ENCODE measurements at places on chromosomes 1 and 21.

DNA sequence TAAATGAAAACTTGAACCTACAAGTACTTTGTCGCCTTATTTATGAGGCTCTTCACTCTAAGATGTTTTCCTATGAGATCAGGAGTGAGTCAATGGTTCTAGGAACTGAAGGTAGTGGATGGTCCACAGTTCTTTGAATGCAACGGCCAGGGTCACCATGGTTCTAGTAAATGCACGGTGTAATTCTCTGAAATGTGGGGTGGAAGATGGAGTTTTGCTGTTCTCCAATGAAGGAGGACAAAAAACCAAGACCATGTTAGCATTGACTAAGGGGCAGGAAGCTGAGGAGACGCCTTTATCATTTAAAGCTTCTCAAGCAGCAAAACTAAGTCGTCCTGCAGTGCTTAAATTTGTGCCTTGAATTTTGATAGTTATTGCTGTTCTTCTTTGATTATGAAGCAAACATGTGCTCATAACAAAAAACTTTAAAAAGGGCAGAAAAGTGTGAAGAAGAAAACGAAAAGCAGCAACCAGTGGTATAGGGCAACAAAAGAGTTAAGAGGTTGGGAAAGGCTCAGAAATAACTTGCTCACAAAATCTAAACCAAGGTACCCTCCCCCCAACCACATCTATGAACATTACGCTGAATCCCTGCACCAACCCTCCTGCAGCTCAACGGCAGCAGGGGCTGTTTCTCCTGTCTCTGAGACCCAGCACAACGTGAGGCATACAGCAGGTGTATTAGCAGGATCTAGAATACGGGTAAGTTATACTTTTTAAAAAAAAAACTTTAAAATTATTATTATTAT, 85.0 kb downstream of the MRPL37 start:
- DNase-seq: peak; percentile 34

GRCh38 chr21:16069178-16070112, 339.7 kb downstream of the USP25 start:
- no peak for DNase-seq

GRCh38 chr1:150688763-150689162, 8.2 kb downstream of the GOLPH3L start:
- DNase-seq: no peak

GRCh38 chr1:36942148-36942547, 92.2 kb downstream of the GRIK3 start:
- no peak for DNase-seq

DNA sequence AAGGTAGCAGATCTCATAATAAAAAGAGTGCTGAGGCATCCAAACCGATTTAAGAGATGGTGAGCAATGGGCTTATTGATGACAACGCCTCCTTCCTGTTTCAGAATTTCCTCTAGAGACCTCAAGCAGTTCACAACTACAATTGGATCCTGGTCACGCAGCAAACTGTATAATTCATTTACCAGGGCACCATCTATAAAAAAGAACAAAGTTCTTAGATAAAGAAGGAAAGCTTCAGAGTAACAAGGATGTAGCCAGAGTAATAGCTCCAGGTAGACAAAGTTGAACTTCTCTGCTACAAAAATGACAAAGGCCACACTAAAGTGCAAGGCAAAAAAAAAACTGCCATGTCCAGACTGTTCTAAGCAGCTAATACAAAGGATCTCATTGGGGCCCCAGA, 3.4 kb downstream of the AP4B1 start:
- DNase-seq: no peak

DNA sequence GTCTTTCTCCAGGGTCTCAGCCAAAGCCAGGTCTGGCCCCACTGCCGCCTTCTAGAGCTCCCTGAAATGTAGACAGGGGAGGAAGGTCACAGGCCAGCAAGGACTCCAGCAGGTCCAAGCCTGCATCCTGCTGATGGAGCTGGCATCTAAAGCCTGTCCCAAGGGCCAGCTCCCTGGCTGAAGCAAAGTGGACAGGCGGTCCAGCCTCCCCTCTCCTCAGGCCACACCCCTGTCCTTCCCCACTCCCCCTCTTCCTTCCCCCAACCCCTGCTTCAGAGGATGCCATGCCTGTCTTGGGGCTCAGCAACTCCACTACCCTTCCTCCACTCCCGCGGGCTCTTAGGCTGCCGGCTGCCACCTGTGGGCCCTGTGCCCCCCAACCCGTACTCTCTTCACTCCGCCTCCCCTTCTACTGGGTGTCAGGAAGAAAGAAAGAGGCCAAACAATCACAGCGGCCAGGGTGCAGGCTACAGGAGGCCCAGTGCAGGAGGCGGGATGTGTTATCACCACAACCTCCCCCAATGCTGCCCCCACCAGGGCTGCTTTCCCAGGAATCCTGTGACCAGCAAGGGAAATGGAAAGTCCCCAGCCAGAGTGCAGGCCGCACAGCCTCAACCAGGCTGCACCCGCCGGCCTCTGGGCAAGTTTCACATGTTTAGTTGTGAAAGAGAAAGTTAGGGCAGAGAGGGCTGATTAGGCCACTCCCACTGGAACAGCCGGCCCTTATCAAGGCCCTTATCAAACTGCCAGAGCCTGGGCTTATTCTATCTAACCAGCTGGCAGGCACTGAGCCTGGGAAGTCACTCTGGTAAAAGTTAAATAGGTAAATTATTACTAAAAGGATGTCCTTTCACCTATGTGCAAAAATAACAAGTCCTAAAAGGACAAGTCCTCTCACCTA, 34.1 kb downstream of the ACOT7 start:
- DNase-seq: peak; percentile 76

GRCh38 chr1:12764016-12764415, 9.5 kb upstream of the PRAMEF12 start:
- DNase-seq: no peak

GRCh38 chr1:4969556-4970129, 315.2 kb downstream of the AJAP1 start:
- no peak for DNase-seq

GRCh38 chr1:36297062-36297461, 9.1 kb upstream of the SH3D21 start:
- no peak for DNase-seq

- peak; percentile 38 for DNase-seq
These were observed 20.7 kb downstream of the FOXO6 start for GRCh38 chr1:41381692-41382479.

DNA sequence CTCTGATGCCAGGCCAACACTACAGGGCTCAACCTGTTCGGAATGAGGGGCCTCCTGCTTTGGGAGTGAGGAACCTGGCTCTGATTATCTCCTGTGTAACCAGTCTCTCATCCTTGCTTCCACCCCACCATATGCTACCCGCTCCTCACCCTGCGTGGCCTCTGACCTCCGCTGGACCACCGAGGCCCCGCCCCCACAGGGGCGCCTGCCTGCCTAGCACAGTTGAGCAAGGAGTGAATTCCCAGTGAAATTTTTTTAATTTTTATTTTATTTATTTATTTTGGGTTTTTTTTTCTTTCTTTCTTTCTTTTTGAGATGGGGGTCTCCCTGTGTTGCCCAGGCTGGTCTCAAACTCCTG, 1.9 kb upstream of the GNB1 start:
- no peak for DNase-seq

DNA sequence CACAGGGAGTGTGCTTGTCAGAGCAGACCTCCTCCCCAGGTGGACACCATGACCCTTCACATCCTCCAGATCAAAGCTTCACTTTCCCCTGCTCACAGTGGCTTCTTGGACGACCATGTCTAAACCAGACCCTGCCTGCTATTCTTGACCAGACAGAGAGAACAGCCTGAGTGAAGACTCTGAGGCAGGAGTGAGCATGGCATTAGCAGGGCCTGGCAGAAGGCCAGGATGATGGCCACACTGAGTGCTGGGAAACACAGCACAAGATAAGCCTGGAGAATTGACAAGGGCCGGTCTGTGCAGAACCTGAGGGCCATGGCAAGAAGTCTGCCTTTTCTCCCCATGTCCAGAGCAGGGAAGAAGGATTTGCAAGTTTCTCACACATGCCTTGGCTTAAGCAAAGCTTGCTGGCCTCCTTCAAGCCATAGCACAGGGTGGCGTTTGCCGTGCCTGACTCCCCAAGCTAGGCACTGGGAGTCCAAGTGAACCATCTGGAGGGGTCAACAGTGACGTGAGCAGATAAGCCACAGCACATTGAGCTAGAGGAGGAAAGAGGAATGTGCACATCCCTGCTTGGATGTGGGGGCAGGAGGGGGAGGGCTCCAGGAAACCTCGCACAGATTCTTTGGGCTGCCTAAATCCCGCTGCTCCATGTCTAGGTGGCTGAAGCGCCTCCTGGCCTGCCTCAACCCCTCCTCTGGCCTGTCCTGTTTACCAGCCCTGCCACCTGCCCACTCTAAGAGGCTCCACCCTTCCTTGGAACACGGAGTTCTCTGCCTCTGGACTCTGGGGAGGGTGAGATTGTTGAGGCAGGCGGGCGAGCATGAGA, 87.1 kb downstream of the CD58 start:
- DNase-seq: no peak

- no peak for DNase-seq
These were observed 11.0 kb downstream of the HYI start for GRCh38 chr1:43442756-43443155.

DNA sequence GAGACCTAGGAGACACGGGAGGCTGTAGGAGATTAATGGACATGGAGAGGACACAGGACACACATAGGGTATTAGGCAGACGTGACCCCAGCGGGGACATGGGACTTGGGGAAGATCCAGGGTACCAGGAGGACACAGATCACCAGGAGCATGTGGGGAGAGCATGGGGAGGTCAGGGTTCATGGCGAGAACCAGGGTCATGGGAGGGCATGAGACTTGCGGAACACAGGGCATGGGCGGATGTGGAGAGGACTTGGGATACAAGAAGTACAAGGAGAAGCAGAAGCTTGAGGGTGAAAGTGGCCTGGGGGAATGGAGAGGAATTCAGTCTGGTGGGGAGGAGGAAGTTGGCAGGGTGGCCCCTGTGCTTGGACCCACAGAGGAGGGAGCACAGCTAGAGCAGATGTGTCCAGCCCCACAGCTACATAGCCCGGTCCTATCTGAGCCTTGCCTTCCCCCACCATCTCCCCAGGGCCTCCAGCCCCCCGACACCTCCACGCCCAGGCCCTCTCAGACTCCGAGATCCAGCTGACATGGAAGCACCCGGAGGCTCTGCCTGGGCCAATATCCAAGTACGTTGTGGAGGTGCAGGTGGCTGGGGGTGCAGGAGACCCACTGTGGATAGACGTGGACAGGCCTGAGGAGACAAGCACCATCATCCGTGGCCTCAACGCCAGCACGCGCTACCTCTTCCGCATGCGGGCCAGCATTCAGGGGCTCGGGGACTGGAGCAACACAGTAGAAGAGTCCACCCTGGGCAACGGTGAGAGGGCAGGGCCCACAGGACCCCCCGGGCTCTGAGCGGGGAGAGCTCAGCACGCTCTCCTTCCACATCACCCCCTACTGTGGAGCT, 12.1 kb downstream of the TIE1 start:
- no peak for DNase-seq

GRCh38 chr1:42142894-42143675, 10.1 kb upstream of the GUCA2B start:
- DNase-seq: no peak

DNA sequence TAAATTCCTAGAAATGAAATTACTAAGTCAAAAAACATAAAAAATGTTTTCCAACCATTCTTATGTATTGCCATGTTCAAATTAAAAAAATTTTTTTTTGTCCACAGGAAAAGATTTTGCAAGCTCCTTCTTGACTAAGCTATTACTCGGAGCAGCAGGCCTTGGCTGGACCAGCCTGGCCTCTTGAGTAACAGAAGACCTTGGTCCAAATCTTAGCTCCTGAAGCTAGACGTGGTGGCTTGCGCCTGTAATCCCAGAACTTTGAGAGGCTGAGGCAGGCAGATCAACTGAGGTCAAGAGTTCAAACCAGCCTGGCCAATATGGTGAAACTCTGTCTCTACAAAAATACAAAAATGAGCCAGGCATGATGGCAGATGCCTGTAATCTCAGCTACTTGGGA, 77.6 kb downstream of the CLSTN1 start:
- no peak for DNase-seq

- no peak for DNase-seq
These were observed 30.0 kb upstream of the SGIP1 start for GRCh38 chr1:66503841-66504470.

GRCh38 chr1:59248758-59249157, 48.1 kb upstream of the FGGY start:
- DNase-seq: no peak

DNA sequence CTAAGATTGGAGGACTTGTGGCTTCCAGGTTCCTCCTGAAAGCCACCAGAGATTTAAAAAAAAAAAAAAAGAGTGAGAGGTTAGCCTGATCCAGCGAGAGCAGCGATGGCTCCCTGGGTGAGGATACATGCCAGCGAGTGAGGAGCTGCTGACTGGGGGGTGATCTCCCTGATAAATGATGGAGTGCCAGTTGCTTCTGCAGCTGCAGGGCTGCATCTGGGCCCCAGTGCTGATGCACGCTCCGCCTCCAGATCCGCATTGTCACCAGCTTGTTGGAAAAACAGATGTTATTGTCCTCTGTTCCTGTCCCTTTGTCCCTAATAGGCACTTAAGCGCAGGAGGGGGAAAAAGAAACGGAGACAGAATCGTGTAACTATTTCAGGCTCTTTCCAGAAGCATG, 28.6 kb downstream of the UBIAD1 start:
- DNase-seq: no peak

DNA sequence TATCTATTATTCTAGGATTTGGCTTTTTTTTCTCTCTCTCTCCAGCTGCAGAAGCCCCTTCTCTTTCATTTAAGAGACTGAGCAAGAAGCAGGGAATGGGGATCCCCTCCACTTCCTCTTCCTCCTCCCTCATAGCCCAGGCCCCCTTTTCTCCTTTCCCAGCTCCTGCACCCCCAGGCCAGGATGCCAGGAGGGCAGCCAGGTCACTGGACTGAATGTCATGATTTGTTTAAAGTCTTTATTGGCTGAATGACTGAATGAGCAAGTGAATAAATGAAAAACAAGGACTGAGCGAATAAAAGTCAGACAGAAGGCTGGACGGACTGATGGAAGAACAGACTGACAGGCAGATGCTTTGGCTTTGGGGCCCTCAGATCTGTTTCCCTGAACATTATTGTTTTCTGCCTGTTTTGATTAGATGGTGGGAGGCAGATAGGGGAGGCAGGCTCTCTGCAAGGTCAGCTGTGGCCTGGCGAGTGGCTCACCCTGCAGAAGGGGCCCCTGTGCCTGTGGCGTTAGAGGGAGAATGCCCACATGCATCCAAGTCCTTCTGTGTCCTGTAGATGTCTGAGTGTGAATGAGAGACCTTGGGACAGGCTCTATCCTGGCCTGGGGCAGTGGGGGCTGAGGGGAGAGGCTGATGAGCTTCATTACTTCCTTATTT, 20.3 kb upstream of the ADGRB2 start:
- no peak for DNase-seq

- DNase-seq: no peak
These were observed 27.2 kb downstream of the RCC2 start for GRCh38 chr1:17412093-17412870.

GRCh38 chr1:22527122-22527521, 36.2 kb upstream of the EPHA8 start:
- no peak for DNase-seq

- no peak for DNase-seq
These were observed 754.6 kb downstream of the MRPL39 start for GRCh38 chr21:24852610-24853195.
